ENCODE measurements at places on chromosomes 12 and 14.

DNA sequence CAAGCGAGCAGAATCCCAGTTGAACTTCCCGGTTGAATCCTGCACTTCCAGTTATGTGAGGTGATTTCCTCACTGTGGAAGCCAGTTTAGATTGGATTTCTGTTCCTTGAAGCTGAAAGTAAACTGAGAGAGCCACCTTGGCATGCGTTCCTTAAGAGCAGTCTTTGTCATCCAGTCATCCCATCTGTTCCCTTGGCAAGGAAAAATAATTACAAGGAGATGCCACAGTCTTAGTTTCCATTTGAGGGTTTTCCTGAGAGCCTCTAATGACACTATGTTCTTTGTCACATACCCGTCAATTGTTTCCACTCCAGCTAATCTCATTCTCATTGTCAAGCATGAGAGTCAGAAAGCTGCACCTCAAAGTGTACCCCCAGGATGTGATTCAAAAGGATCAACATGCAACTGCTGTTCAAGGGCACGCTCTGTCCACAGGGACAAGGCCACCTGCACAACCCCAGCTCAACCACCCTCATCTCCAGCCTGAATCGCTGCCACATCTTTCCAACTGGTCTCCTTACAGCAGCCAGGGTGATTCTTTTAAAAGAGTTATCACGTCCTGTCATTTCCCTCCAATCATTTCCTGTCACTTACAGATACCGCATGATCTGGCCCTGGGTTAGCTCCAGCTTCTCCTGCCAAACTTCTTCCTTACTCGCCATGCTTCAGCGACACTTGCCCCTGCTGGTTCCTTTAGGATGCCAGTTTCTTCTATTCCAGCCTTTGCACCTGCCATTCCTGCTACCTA lies 18.0 kb upstream of the TCP11L2 start:
- DNase-seq = no peak

DNA sequence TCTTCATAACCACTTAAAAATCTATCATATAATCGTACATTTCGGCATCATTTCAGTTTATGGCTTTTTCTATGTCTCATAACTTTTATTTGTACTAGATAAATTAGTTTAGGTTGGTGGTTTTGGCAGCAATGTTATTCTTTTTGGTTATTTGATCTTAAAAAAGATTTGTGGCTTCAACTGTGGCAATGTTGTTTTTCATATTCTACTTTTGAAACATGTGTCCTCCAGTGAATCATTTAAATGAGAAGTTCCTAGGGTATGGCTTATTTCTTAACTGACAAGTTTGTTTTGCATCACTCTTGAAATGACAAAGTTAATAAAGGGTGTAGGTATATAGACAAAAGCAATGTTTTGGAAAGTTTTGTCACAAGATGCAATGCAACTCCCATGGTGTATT lies 11.1 kb upstream of the KITLG start:
- no peak for DNase-seq

DNA sequence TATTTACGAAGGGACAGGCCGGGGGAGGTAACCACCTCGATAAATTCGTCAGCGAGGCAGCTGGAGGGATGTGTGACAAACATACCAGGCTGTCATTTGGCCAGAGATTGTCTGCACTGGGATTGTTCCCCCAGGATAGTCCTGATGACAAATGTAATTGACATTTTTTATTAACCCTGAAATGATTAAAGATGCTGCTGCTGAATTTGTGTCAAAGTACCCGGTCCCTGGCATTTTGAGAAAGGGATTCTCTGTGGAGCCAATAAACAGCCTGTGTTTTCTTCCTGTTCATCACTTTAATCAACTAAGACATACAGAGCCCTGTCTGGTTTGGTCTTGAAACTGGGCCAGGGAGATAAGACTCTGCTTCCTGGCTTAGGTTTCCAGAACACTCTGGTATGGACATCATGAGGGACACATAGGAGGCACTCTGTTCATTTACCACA lies 117.6 kb downstream of the SLC25A47 start:
- no peak for DNase-seq

DNA sequence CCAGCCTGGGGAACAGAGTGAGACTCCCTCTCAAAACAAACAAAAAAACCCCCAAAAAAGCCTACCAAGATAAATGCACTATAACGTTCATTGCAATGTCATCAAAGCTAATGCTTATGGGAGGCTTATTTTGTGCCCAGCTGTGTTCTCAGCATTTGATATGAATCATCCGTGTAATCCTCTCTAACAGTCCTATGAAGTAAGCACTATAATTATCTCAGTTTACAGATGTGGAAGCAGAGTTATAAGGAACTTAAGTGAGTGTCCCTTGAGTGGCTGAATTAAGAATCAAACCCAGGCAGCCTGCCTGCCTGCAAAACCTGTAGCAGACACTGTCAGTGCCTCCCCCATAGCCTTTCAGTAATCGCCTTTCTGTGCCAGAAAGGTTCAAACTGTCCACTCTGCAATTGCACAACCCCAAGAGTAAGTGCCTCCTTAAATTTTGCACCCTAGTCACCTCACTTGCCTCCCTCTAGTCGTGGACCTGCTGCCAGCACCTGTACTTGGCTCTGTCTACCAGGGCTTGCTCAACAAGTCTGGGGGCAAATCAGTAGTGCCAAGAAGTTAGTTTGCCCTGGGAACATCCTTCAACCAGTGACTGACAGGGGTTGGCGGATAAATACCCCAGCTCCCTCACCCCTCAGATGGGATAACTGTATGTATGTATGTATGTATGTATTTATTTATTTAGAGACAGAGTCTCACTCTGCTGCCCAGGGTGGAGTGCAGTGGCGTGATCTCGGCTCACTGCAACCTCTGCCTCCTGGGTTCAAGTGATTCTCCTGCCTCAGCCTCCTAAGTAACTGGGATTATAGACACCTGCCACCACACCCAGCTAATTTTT lies 23.8 kb upstream of the PPP1CC start:
- DNase-seq = no peak

GRCh38 chr12:105100207-105100985 lies 7.1 kb upstream of the WASHC4 start:
- DNase-seq = no peak

Data from activated CD4-positive, alpha-beta T cell treated with anti-CD3 and anti-CD28 coated beads for 4 hours (primary cell).